ENCODE measurements at places on chromosomes 2 and 18.
A peak's percentile ranks its signal among the peaks of the same experiment; 100 is the strongest.

DNA sequence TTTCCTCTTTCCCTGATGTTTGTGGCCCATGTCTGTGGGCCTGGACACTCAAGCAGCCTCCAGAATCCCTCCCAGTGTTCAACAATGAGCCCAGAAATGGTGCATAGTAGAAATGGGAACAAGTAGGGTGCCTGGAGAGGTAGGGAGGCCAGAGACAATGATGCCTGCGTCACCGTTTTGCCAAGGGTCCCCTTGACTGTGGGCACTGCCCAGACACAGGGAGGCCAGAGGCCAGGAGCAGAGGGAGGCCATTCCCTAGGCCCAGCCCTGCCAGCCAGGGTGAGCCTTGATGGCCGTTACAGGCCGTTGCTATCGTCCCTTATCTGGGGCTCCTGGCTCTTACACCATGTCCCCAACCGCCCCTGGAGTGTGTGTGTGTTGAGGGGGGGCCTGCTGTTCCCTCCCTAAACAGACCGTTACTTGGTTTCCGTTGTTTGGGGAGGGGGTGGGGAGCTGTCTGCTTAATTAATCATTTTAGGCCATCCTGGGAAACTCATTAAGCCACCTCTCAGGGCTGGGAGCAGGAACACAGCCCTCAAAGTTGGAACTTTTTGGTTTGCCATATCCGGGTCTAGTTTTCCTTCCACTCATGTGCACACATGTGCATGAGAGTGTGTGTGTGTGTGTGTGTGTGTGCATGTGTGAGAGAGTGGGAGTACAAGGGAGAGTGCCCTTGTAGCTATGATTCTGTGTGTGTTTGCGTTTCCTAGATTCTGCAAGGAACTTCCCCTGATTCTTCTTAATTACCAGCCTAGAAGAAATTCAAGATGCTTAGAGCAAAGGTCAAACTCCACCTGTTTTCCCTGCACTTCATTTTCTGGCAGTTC lies 135.2 kb upstream of the HAAO start:
- peak; percentile 72 for DNase-seq

DNA sequence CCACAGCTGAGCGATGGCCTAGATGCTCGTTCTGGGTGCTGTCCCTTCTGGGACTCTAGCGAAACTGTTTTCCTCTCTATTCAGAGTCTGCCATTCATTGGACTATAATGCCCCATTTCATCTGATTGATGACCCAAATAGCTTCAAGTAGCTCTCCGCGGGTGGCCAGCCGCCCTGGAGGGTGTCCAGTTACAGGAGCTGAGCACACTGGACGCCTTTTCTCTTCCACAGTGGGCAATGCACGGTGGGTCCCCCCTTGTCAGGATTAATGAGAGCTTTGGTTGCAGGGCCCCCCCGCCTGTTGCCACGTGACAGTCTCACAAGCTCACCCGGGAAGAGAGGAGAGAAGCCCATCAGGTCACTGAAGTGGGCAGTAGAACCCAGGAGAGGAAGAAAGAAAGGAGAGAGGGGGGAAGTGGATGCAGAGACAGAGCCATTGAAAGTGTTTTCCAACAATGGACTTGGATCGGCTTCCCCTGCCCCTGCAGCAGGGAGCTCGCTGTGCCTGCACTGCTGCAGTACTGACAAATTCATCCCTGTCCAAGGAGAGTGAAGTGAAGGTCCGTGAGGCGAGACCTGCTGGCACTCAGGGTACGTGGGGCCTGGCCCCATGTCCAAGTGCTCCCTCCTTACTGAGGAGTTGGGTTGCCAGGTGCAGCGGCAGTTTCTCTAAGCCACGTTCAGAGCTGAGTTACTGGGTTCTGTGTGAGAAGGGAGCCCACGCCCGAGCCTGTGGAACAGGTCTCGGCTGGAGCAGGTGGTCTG lies 44.8 kb downstream of the DIPK1C start:
- DNase-seq = no peak

GRCh38 chr18:63971320-63972001 lies 1.6 kb downstream of the SERPINB8 start:
- peak; percentile 56 for DNase-seq

DNA sequence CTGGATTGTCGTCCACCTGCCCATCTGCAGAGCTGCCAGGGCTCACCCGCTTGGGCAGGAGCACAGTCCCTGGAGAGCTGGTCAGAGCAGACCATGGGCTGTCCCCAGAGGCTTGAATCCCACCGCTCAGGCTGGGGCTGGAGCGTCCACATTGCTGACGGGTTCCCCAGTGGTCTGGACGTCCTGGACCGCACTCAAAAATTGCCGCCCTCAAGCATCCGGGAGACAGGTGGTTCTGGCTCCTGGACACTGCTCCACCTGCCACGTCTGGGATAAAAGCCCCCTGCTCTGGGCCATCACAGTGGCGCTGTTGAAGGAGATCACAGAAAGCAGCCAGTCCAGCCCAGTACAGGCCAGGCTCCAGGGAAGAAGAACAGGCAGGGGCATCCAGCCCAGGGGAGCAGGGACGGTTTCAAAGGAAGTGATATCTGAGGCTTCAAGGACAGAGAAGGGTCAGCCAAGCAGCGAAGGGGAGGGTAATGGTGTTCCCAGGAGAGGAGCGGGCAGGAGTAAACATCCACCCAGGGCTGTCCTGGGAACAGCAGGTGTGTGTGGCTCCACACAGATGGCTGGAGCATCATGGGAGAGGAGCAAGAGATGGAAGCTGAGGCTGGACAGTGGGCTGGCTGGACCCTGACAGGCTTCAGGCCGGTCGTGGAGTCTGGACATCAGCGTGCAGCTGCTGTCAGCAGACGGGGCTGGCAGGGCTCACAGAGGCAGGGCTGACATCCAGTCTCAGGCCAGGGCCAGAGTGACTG lies 21.9 kb upstream of the ID2 start:
- no peak for DNase-seq

DNA sequence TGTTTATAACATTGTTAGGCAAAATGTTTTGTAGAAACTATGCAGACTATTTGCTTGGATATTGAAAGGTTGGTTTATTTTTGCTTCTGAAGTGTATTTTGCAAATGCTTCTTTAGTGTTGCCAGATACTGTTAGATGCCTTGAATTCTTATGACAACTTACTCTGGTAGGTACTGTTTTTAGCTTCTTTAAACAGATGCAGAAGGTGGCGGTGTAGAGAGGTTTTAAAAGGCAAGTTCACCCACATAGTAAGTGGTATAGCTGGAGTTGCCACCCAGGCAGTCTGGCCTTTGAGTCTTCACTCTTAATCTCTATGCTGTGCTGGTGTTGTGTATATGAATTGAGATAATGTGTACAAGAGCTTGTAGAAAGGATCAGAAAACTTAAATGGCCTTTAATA lies 3.6 kb downstream of the PCYOX1 start:
- DNase-seq = no peak

DNA sequence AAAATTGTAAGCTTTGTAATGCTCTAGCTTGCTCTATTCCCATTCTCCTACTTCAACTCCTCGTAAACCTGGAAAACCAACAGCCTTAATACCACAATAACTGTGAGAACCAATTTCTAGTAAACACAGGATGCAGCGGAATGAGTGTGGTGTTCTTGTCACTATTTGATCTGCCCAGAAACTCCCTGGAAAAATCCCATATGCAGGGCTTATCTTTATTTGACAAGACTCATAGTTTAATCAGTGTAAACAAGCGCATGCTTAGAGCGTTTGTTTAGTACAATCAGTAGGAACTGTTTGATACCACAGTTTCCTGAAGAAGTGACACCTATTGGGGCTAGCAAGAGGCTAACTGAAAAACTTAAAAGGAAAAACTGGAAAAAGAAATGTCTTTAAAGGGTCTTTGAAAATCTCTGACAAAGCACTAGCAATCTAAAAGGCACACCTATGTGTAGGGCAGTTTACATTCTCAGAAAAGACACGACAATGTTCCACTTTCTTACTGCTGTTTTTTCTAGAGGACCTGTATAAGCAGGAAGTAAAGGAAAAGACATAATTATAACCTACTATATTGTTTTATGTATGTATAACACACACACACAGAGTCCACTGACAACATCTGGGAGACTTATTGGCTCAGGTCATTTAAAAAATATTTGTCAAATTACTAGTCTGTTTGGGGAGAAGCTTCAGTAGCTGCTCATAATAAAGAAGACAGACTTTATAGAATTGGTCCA lies 241.4 kb upstream of the KLHL14 start:
- DNase-seq = no peak

DNA sequence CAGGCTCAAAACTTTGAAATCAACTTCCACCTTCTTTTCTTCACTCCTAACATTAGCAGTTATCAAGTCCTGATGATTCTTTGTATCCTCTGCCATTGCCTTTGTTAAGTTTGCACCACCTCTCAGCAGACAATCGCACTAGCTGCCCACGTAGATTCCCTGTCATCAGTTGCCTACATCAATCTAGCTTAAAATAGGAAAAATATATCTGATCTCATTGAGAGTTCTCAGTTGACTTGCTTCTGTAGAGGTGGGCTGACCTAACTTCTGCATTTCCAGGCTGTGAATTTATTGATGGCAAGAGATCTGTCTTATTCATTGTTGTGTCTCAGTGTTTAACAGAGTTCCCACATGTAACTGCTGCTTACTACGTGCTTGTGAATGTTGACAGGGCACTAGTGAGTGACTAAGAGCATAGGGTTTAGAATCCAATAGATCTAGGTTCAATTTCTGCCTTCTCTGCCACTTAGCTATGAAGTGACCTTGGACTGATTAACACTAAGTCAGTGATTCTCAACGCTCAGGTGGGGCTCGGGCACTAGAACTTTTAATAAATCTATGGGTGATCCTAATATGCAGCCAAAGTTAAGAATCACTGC lies 3.7 kb upstream of the INSIG2 start:
- DNase-seq = no peak

GRCh38 chr2:240528406-240529040 lies 29.3 kb downstream of the ANKMY1 start:
- DNase-seq = no peak

Data from hematopoietic multipotent progenitor cell (in vitro differentiated cells).